ENCODE measurements at places on chromosomes 2 and 18.

DNA sequence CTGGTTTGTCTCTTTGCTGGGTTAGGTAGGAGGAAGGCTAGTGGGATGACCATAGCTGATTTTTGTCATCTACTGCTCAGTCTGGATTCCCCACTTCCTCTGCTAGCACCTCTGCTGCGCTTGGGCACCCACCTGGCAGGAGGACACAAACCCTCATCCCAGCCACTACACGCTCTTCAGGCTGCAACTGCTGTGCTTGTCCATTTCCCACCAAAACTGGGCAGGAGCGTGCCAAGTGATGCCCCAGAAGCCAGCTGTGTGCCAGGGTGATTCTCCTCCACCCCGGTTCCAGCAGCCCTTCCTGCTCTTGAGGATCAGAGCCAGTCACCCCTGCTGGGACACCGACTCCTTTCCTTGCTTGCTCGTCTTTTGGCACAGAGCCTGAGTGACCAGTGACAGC is 15.7 kb upstream of the PER2 start:
- H3K4me1 ChIP-seq: no peaks in the 10 kb centered on the region
- DNase-seq: no peak
- no peaks in the 10 kb centered on the region for H3K36me3 ChIP-seq
- no peak overlapping the region for H3K27ac ChIP-seq
- no peaks in the 10 kb centered on the region for H3K27me3 ChIP-seq
- no peak overlapping the region for H3K4me3 ChIP-seq

DNA sequence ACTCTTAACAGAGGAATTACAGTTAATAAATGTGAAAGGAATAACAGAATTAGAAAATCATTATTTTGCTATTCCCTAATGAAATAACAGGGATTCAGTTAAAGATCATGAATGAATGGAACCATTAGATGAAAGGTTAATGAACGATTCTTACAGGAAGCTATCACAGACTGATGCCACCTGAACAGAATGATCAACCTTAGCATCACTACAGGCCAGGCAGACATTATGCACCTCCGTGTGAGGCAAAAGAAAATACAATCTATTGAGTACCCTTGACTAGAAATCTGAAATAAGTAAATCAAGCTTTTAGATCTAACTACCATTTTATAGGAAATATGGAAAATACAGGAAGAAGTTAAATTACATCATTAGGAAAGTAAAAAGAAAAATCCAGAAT is 10.4 kb downstream of the ROCK1 start:
- H3K36me3 ChIP-seq: no peaks in the 10 kb centered on the region
- no peaks in the 10 kb centered on the region for H3K27me3 ChIP-seq
- no peaks in the 10 kb centered on the region for H3K4me1 ChIP-seq
- H3K4me3 ChIP-seq: no peak overlapping the region
- no peak for DNase-seq
- no peak overlapping the region for H3K27ac ChIP-seq

DNA sequence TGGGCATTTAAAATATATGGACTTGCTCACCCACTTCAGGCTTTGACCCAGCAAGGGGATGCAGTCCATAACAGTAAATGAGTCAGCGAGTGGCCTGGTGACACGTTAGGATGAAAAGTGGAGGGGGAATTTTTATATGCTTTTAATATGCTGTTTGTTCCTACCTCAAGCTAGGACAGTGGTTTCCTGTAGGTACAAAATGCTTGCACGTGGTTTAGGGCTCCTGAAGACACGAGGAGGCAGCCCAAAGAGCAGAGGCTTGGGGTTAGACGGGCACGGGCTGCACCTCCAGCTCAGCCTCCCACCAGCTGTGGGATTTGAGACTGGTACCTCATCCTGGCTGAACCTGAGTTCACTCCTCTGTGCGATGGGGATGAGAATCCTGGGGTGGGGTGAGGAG is 306.2 kb upstream of the CXCR4 start:
- no peak overlapping the region for H3K4me3 ChIP-seq
- H3K4me1 ChIP-seq: no peaks in the 10 kb centered on the region
- H3K36me3 ChIP-seq: no peaks in the 10 kb centered on the region
- H3K27ac ChIP-seq: no peak overlapping the region

DNA sequence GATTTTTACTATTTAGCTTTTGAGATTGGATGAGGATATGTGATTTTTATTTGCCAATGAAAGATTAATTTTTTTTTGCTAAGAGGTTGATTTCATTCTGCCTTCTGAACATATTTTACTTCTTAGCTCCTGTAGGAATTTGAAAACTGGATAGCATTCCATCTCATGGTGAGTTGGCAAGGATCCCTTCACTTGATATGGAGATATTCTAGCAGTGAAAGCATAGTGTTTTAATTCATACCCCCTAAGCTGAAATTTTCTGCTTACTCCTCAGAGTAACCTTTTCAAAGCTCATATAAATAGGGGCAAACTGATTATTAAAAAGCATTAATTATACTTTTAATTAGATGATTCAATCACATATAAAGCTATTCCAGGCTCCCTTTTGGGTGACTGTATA is 61.0 kb upstream of the KCNJ3 start:
- no peaks in the 10 kb centered on the region for H3K4me1 ChIP-seq
- no peak overlapping the region for H3K4me3 ChIP-seq
- DNase-seq: no peak
- no peaks in the 10 kb centered on the region for H3K36me3 ChIP-seq
- H3K27me3 ChIP-seq: no peaks in the 10 kb centered on the region

DNA sequence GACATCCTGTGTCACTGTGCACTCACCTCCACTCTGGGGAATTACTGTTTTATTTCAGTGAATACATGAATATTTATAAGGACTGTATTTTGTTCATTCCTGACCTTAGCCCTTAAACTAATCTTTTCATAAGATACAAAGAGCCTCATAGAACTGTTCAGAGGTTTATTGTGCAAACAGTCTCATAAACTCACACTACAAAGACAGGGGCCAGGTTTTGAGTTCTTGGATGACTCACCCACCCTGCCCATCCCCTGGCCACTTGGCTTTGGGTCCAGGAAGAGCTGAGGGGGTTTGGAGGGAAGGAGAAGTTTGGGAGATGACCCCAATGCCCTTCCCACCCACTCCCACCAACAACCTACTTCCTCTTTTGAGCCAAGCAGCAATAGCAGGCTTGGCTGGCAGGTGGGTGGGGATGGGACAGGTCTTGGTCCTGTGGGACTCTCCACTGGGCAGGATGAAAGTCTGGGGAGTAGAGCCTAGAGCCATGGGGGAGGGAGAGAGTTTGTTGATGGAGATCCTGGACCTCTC is 43.1 kb upstream of the IL1R2 start:
- H3K4me1 ChIP-seq: no peaks in the 10 kb centered on the region
- no peak for DNase-seq
- no peak overlapping the region for H3K4me3 ChIP-seq
- H3K36me3 ChIP-seq: no peaks in the 10 kb centered on the region
- H3K27me3 ChIP-seq: no peaks in the 10 kb centered on the region
- H3K27ac ChIP-seq: no peak overlapping the region

DNA sequence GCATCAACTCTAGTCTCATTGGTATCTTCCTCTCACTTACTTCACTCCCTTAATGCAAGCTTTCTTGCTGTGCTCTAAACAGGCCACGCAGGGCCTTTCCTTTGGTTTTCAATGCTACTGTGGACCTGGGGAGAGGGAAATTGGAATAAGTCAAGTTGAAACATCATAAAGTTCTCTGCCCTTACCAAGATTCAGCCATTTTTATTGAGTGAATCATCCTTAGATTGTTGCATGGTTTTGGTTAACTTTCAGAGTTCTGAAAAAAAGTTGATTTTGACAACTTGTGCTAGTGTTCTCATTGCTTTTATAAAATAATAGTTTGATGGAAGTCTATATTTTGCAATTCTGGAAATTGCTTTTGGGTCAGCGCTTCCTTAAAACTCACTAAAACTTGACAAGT is 852.8 kb upstream of the ACVR2A start:
- no peaks in the 10 kb centered on the region for H3K4me1 ChIP-seq
- no peaks in the 10 kb centered on the region for H3K27me3 ChIP-seq
- no peak for DNase-seq
- no peak overlapping the region for H3K27ac ChIP-seq
- H3K4me3 ChIP-seq: no peak overlapping the region
- no peaks in the 10 kb centered on the region for H3K36me3 ChIP-seq

- peaks cover 4% of the 10 kb centered on the region for H3K27me3 ChIP-seq
- no peak overlapping the region for H3K4me3 ChIP-seq
- H3K36me3 ChIP-seq: no peaks in the 10 kb centered on the region
- H3K27ac ChIP-seq: no peak overlapping the region
- no peaks in the 10 kb centered on the region for H3K4me1 ChIP-seq
- DNase-seq: no peak
Observed at GRCh38 chr18:79596446-79597175, 83.0 kb upstream of the CTDP1 start.

DNA sequence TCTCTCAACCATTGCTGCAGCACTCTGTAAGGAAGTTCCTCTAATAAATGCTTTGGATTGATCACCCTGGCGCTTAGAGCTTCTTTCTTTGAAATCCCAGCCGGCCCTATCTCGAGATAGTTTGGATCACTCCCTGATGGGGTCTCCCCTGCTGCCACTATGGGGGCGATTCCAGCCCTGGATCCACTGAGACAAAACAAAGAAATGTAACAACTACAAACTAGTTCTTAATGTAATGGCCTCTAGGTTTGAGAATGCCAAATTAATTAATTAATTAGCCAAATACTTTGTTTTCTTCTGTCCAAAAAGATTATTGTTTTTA is 15.2 kb downstream of the SRSF7 start:
- no peak overlapping the region for H3K4me3 ChIP-seq
- H3K27ac ChIP-seq: peak overlapping the region; percentile 40
- H3K27me3 ChIP-seq: no peaks in the 10 kb centered on the region
- DNase-seq: no peak
- no peaks in the 10 kb centered on the region for H3K36me3 ChIP-seq

DNA sequence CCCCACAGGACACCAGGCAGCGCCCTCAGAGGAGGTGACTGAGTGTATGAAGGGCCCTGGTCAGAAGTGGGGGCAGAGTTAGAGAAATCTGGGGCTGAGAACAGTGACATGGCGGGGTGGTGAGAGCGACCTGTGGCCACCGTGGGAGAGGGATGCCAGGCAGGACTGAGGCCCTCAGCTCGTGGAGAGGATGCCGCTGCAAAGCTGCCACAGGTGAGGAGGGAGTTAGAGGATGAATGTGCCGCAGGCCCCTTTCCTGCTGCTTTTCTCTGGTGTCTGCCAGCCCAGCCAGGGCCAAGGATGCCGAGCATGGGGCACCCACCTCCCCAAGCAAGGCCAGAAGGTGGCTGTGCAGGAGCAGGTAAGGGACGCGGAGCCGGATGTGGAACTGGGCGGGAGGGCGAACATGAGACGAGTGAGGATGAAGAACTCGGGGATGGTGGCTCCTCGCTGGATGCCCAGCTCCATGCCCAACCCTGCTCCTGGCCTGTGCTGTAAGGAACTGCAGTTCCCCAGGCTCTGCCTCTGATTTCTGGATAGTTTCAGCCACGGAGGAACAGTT is 269.2 kb upstream of the HDAC4 start:
- no peak for DNase-seq
- no peaks in the 10 kb centered on the region for H3K4me1 ChIP-seq
- H3K27ac ChIP-seq: no peak overlapping the region
- H3K4me3 ChIP-seq: no peak overlapping the region
- H3K27me3 ChIP-seq: peaks cover 3% of the 10 kb centered on the region

DNA sequence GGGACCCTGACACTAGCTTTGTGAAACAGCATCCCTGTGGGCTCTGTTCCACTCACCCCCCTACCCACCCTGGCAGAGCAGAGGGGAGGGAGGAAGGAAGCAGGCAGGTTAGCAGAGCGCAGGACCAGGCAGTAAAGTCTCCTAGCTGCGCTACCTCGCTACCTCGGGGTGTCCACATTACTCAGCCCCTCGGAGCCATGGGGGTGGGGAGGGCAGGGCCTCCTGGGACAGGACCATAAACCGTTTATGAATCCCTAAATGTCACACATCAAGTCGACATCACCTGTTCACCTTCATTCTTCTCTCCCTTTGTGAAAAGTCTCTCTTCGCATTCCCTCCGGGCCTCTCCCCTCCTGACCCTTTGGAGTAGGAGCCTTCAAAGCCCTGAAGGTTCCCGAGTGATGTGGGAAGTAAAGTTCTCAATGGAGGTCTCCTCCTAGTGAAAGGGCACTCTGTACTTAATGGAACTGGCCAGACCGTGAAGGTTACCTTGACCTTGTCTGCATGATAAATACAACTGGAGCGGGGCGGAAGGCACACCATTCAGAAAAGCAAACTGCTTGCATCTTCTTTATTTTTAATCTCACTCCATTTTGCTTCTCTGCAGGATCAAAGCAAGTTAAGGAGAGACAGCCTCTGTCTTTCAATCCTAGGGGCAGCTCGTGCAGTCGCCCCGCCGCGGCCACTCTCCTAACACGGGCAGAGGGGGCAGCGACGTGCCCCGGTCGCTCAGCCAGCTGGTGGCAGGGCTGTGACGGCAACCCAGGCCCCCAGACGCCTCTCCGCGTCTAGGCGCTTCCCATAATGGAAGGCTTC is 23.7 kb upstream of the SMAD7 start:
- H3K4me3 ChIP-seq: no peak overlapping the region
- no peak for DNase-seq
- H3K27me3 ChIP-seq: no peaks in the 10 kb centered on the region

DNA sequence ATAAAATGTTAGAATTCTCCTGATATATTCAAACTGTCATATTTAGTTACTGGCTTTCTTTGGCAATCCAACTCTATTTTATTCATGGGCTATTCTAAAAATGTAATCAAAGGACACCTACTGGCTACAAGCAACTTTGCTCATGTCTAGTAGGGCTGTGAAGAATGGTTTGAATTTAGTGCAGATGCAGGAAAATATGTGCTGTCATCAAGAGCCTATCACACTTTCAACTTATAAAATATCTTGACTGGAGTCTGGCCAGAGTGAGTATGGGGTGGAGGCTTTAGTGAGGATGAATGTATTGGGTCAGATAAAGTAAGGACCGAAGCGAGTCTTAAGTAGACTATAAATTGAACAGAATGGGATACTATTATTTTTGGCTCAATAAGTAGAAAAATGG is 343.4 kb upstream of the SPRED2 start:
- no peak for DNase-seq
- no peak overlapping the region for H3K4me3 ChIP-seq
- no peaks in the 10 kb centered on the region for H3K4me1 ChIP-seq
- no peak overlapping the region for H3K27ac ChIP-seq
- H3K27me3 ChIP-seq: no peaks in the 10 kb centered on the region

GRCh38 chr2:177796654-177797415 is 275.7 kb downstream of the PDE11A start:
- no peaks in the 10 kb centered on the region for H3K36me3 ChIP-seq
- H3K4me1 ChIP-seq: peaks cover 4% of the 10 kb centered on the region
- DNase-seq: no peak
- no peaks in the 10 kb centered on the region for H3K27me3 ChIP-seq

Measured in prostate gland (tissue), 2 donors.